ENCODE measurements at places on chromosomes 7 and 10. TPM values are rescaled to one million over a fixed set of nuclear protein-coding genes. Genes with fewer than 3 reads are reported as not detected.
A peak's percentile ranks its signal among the peaks of the same experiment; 100 is the strongest.

Gene FOXI2
- total RNA-seq = 0.56 TPM

Gene ANK3
- 246 TPM for total RNA-seq

Gene MYOZ1
- total RNA-seq = 0.39 TPM

- DNase-seq = peak; percentile 33
Measured at GRCh38 chr7:117875566-117875965, 2.3 kb upstream of the CTTNBP2 start.

GRCh38 chr10:37124532-37124931 is 866 bp upstream of the ANKRD30A start:
- DNase-seq = no peak

- DNase-seq = no peak
Measured at GRCh38 chr10:78458983-78459638, 425.4 kb downstream of the RPS24 start.

Gene AGAP5
- 3.6 TPM for total RNA-seq

Gene IQUB
- 0.24 TPM for total RNA-seq

DNA sequence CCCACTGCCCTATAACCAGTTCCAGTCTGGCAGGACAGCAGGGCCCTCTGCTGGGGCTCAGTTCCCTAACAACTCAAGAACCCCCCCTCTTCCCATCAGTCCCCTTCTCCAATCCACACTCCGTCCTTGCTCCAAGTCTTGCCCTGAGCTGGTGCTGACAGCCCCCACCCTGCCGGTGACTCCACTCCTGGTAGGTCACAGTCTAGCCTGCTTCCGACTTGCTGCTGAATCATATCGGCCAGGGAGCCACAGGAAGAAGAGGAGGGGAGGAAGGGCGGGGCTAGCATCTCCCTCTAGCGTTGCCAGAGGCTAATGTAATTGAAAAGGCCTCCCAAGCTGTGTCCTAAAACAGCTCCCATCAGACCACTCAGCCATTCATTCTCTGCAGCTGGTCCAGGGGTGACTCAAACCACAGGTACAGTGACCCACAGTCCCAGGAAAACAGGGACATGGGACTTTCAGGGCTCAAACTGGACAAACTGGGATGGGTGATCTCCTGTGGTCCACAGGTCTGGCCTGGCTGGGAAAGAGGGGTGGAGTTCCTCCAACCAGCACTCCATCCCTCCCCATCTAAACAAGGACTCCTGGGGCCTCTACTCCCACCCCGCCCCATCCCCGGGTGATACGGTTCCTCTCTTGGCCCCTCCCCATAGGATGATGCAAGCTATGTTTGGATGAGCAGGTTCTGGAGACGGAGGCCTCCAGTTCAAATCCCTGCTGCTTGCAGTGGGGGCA is 158.8 kb downstream of the SH3PXD2A start:
- peak; percentile 81 for DNase-seq

Gene PDE6C
- not detected for total RNA-seq

Gene SNCG
- total RNA-seq = 44.7 TPM

DNA sequence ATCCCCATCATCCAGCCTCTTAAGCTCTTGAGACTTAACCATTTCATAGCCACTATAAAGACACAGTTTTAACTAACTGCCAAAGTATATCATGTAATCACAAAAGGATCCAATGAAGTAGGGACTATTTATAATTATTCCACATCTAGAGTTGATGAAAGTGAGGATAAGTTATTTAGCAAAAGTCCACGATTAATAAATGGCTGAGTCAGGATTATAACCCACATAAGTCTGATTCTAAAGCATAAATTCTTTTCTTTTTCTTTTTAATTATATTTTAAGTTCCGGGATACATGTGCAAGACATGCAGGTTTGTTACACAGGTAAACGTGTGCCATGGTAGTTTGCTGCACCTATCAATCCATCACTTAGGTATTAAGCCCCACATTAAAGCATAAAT is 166.1 kb downstream of the PPP1R3A start:
- DNase-seq = no peak

Gene CEP55
- 0.25 TPM for total RNA-seq

- no peak for DNase-seq
Measured at GRCh38 chr10:97810446-97810845, 38.6 kb upstream of the SFRP5 start.

- no peak for DNase-seq
Measured at GRCh38 chr7:32588657-32589056, 93.4 kb downstream of the AVL9 start.

- no peak for DNase-seq
Measured at GRCh38 chr10:62000726-62001125, 99.2 kb downstream of the ARID5B start.

Gene UNC5B
- total RNA-seq = 9.1 TPM

Gene GIMAP4
- total RNA-seq = 35.5 TPM

- DNase-seq = no peak
Measured at GRCh38 chr7:131325179-131325840, 2.4 kb upstream of the MKLN1 start.

Gene CLCN1
- not detected for total RNA-seq

DNA sequence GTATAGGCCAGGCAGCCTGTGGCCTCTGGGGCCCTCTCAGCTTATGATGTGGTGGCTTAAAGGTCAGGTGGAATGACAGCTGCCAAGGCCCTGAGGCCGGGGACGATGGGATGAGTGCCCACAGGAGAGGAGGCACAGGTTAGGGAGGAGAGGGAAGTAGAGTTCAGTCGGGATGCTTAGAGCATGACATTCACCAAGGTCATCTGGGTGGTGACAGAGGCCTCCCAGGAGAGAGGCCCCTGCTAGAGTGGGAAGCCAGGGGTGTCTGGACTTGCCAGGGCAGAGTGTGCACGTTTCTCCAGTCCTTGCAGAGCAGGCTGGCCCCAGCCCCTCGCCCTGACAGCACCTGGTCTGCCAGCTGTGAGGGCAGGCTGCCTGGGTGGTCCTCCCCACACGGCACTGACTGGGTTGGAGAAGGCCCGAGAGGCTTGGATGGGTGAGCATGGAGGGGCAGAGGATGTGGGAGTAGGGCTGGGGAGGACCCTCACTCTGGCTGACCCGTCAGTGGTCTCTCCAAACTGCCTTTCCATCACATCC is 1.5 kb downstream of the CALHM1 start:
- no peak for DNase-seq

All from heart left ventricle (tissue), 16 donors.